ENCODE measurements at places on chromosomes 5 and 9. TPM values are rescaled to one million over a fixed set of nuclear protein-coding genes. Genes with fewer than 3 reads are reported as not detected.

The TRPM3 gene
- total RNA-seq, result 0.25 TPM

The ZBED3 gene
- 9.1 TPM for total RNA-seq

- DNase-seq, result no peak
These were observed 39.5 kb downstream of the MFAP3 start for GRCh38 chr5:154078272-154078671.

- DNase-seq, result no peak
These were observed 27.5 kb upstream of the BOD1 start for GRCh38 chr5:173643964-173644363.

- DNase-seq, result no peak
These were observed 69.6 kb downstream of the CWC27 start for GRCh38 chr5:64838376-64838775.

- DNase-seq, result no peak
These were observed 80.1 kb upstream of the PLPP6 start for GRCh38 chr9:4581861-4582565.

The CTXN3 gene
- total RNA-seq, result not detected

The GABRG2 gene
- total RNA-seq, result 0.74 TPM

DNA sequence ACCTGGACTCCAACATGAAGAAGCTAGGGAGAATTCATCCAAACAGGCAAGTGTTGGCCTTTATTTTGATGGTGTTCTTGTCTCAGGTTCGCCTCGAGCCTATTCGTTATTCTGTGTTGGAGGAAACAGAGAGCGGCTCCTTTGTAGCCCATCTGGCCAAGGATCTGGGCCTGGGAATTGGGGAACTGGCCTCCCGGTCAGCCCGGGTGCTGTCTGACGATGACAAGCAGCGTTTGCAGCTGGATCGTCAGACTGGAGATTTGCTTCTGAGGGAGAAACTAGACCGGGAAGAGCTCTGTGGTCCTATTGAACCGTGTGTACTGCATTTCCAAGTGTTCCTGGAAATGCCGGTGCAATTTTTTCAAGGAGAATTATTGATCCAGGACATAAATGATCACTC lies 367 bp downstream of the PCDHB4 start:
- no peak for DNase-seq

The SLC6A19 gene
- not detected for total RNA-seq

The SAPCD2 gene
- 2.7 TPM for total RNA-seq

GRCh38 chr5:170785416-170785815 lies 1.9 kb downstream of the GABRP start:
- DNase-seq, result no peak

The NSA2 gene
- total RNA-seq, result 119 TPM

GRCh38 chr5:62139741-62140140 lies 166.3 kb upstream of the KIF2A start:
- no peak for DNase-seq

DNA sequence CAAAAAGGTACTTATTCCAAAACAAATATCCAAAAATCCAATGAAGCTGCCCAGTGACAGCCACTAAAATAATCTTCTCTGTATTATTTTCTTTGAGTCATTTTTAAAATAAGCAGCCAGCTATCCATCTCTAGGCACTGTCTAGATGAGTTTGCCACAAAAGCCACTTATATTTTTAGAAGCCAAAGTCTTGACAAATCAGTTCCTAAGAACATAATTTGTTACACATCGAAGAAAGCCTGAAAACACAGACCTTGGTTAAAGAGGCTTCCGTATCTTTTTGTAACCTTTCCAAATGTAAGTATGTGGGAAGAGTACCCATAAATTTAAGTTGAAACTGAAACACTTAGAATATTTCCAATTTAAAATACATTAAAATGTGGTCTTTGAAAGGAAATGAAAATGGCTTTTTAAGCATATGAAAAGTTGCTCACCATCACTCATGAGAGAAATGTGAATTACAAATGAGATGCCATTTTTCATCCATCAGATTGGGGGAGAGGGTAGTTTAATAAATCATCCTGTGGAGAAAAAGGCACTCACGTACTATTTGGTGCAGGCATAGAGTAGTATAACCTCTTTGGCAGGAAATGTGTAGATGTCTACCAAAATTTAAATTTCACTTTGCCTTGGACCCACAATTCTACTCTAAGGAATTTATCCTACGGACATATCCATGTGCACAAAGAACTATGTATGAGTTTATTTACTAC lies 180.4 kb downstream of the MLLT3 start:
- no peak for DNase-seq

DNA sequence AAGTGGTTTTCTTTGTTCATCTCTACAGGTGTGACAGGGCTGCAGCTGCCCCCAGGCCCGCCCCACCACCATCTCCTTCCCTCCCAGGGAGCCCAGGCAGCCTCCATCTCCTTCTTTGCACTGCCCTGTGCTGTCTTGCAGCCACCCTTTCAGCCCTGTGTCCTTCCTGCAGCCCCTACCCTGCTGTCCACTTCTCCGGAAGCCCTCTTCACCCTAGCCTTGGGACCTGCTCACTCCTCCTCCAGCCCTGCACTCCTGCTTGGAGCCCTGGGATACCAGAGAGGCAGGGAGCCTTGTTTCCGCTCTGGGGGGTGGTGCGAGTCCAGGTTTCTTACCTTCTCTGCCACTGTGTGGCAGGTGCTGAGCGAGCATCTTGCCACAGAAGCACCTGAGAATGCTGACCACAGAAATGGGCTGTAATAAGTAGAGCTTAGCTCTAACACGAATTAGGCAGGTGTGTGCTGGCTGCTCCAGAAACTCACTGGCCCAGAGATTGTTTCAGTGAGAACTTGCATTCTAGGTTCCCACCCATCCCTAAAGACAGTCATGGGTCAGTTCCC lies 51.3 kb upstream of the GADD45G start:
- DNase-seq, result no peak

The OR13C3 gene
- not detected for total RNA-seq

The SLC35D2 gene
- total RNA-seq, result 17.9 TPM

- no peak for DNase-seq
These were observed 710 bp downstream of the HSD17B4 start for GRCh38 chr5:119453040-119453373.

Data from vagina (tissue), 2 donors.